Activated CD4-positive, alpha-beta T cell treated with anti-CD3 and anti-CD28 coated beads for 48 hours (primary cell): ENCODE measurements at places on chromosomes 6 and 20.

DNA sequence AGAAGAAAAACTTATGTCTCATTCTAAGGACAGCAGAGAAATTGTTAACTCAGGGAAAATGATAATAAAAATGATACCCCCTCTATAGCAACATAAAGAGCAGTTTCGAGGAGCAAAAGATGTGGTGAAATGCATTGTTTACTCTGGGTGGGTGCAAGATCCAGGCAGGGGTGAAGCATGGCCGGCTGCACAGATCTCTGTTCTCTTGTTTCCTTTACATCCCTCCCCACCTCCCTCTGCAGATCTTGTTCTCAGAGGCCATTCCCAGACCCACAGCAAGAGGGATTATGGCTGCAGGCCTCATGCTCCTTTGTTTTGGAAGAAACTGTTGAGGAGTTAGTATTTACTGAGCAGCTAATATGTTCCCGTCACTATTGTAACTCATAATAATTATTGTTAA, 1.8 kb downstream of the BTN3A1 start:
- DNase-seq, result no peak

- no peak for DNase-seq
Measured at GRCh38 chr6:26105109-26105730, 18.0 kb downstream of the HFE start.

DNA sequence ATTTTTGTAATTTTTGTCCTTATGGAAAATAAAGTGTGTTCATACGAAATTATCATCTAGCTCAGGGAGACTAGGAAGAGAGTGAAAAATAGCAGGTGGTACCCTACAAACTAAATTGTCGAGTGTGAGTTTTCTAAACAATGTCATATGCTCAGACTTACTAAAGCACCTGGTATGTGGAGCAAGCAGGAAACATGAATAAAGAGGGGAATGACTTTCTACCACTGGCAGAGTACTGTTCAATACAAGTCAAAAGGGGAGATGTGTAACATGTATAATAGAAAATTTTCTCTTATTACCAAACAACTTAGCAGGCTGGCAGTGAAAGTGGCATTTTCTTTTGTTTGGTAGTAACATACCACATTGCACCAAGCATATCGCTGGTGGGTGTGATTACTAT, 36.1 kb downstream of the CTNNBL1 start:
- no peak for DNase-seq

DNA sequence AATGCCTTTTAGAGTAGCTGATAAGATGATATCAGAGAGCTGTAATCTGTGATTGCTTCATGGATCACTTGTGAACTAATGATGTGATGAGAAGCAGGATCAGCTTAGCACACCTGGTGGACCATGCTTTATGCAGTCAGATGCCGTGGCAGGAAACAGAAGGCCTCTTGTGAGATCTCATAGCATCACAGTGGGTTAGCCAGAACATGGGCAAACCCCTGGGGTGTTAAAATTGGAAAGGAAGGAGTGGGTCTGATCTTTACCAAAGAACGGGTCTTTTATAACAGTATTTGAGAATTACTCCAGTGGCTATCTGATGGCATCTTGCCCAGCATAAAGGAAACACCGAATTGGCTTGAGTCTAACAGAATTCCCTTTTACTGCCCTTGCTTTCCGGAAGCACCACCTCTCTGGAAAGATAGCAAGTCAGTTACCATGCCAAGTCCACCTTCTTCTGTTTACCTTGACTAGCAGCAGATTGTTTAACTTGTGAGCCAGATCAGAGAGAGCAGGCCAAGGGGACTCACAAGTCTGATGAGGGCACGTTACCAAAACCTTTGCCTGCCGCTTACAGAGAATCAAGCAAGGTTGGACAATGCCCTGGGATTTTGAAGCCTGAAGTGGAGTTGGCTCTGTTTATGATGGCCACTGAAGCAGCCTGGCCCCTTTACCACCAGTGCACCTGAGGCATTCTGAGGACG, 20.9 kb upstream of the SRF start:
- no peak for DNase-seq

DNA sequence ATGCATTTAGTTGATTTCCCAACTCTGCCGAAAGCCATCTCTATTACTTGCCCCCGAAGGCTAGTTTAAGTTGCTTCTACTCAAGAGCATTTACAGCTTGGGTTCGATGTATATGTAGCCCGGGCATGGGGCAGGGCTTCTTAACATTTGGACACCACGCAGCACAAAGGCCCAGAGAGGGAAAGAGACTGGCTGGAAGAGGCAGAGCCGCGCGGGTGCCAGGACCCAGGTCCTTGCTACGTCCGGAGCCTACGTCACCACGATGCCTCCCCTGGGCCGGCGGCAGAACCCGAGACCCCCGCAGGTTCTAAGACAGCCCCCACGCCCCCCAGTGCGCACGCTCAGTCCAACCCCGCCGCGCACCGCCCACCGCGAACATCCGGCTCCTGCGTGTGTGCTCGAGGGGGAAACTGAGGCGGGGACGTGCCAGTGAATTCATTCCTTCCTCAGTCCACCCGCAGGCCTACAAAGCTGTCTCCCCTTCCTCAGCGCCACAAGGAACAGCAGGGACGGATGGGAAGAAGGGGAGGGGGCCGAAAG, 367 bp upstream of the PCIF1 start:
- no peak for DNase-seq

GRCh38 chr6:42009844-42010184, 40.5 kb upstream of the TAF8 start:
- no peak for DNase-seq

GRCh38 chr20:62723351-62723750, 14.7 kb downstream of the NTSR1 start:
- no peak for DNase-seq

- DNase-seq, result no peak
Measured at GRCh38 chr6:63097222-63097621, 114.0 kb upstream of the FKBP1C start.
